ENCODE measurements at places on chromosomes 6 and 20.

DNA sequence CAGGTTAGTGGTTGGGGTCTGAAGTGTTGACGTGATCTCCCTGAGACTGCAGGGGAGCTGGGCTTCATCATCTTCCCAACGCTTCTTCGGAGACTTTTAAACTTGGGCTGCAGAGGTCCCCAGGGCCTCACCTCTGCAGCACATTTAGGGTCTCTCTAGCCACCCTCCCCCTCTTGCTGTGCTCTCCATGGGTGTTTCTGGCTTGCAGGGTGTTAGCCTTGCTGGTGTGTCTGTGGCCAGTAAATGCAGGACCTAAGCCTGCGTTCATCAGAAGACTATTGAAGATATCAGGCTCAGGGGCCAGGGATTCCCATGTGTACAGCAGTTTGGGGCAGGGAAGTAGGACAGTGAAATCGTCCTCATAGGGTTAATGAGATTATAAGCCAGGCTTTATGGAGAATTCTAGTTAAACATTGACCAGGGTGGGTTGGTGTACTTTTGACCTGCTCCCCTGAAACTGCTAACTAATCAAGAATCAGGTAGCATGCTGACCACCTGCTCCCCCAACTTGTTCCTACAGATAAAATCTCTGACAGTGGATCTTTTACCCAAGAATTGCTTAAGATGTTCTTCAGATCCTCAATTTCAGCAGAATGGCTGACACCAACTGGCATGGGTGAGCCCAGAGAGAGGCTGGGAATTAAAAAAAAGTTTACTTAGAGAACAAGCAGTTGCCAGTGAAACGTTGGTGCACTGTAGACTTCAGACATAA lies 3.8 kb upstream of the DDO start:
- no peak for DNase-seq

GRCh38 chr6:87199787-87200186 lies 44.4 kb downstream of the ZNF292 start:
- no peak for DNase-seq

DNA sequence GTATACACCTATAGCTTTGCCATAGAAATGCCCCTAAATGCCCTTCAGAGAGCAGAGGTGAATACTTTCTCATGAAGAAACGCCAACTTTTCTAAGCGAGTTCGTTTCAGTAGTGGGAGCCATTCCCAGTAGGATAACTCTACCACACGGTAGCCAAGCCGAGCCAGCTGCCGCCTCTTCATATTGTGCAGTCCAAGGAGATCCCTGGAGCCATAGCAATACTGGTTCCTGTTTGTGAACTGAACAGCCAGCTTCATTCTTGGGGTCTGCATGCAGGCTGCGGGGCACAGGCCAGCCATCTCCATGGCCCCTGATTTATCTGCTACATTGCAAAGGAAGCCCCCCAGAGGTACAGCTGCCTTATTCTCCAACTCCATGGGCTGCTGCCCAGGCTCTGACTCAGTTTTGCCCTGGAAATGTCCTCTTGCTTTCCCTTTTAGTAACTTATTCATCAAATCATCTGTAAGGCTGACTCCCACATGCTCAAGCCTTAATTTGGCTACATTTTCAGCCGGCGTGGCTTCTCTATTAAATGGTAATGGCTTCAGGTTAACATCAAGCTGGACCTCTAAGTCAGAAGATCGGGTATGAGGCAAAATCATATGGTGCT lies 12.8 kb downstream of the FASTKD5 start:
- no peak for DNase-seq

GRCh38 chr6:126923807-126924206 lies 194.7 kb upstream of the RSPO3 start:
- no peak for DNase-seq

GRCh38 chr6:26305641-26305969 lies 59.4 kb upstream of the BTN3A2 start:
- no peak for DNase-seq

DNA sequence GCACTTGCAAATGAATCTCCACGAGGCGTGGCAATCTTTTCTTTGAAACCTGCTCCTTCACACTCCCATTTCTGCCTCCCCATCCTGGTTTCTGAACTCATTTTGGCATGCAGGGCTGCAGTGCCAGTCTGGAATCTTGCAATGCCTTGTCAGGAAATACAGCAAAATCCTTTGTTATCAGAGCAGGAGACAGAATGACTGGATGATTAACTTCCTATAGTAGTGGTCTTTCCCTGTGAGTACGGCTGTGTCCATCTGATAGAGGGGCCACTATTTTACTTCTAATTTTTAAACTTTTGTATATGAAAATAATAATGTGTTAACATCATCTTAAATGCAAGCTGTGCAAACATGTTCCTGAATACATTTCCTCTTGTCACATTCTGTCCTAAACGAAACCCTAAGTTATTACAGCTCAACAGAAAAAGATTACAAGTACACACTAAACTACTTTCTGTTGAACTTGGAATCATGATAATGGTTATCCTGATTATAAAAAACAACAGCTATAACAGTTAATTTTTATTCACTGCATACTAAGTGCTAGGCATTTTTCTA lies 140.2 kb downstream of the KIF13A start:
- no peak for DNase-seq

DNA sequence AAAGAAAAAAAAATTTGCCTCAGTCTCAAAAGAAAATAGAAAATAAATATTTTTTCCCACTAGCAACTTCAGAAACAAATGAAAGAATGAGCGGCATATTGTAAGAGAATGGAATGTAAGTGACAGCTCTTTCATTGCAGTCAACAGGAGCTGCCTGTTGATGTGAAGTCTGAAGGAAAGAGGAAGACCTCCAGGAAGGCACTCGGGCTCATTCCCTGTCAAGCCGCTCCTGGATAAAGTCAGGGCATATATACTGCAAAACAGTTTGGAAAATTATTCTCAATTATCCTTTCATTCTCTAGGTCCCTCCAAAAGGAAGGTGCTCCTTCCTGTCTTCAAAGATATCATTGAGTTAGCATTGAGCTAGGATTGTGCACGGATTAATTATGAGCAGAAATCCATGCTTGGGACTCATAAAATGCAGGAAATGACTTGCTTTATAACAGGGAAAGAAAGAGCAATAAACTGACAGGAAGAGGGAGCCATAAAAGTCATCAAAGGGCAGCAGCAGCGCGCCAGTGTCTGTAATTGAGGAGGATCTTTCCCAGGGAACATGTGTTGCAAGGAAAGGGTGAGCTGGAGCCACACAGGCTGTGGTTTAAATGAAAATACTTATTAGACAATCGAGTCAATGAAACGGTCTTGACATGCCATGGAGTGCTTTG lies 218.2 kb downstream of the C6orf118 start:
- DNase-seq = peak; percentile 81

- DNase-seq = no peak
These were observed 75.9 kb upstream of the CST7 start for GRCh38 chr20:24873025-24873620.

- DNase-seq = no peak
These were observed 107.5 kb downstream of the ERMARD start for GRCh38 chr6:169858935-169859351.

GRCh38 chr6:134722200-134722870 lies 227.6 kb downstream of the ALDH8A1 start:
- no peak for DNase-seq

- no peak for DNase-seq
These were observed 312.2 kb downstream of the ADGRG6 start for GRCh38 chr6:142613981-142614380.

GRCh38 chr6:78465059-78465634 lies 402.2 kb upstream of the IRAK1BP1 start:
- no peak for DNase-seq

DNA sequence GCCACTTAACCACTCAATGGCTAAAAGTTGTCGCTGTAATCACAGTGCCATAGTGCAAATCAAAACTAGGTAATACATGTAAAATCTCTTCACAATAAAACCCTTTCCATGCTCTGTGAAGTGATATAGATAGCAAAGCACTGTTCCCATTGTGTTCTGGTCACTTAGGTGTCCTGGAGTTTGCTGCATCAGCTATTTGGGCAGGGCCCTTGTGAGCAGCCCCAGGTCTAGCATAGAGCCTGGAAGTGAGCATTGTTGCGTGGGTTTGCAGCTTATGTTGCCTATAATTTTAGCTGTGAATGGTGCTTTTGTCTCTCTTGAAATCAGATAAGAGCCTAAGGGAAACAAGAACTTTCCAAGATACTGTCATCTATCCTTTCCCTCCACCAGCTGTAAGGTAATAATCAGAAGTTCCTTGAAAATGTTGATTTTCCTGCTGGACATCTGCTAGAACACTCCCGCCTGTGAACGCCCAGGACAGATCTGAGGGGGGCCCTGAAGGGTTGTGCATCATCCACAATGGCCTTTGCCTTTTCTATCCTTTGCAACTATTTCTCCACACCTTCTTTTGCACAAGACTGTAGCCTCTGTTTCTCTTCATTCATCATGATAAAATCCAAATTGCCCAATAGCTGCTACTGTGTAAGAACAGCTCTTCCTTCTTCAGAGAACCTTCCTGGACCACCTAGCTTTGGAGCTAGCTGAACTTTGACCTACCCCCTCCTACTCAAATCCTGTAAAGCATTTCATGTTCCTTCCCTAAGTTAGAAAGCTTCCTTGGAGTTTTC lies 57.0 kb downstream of the TNFAIP3 start:
- DNase-seq = no peak

DNA sequence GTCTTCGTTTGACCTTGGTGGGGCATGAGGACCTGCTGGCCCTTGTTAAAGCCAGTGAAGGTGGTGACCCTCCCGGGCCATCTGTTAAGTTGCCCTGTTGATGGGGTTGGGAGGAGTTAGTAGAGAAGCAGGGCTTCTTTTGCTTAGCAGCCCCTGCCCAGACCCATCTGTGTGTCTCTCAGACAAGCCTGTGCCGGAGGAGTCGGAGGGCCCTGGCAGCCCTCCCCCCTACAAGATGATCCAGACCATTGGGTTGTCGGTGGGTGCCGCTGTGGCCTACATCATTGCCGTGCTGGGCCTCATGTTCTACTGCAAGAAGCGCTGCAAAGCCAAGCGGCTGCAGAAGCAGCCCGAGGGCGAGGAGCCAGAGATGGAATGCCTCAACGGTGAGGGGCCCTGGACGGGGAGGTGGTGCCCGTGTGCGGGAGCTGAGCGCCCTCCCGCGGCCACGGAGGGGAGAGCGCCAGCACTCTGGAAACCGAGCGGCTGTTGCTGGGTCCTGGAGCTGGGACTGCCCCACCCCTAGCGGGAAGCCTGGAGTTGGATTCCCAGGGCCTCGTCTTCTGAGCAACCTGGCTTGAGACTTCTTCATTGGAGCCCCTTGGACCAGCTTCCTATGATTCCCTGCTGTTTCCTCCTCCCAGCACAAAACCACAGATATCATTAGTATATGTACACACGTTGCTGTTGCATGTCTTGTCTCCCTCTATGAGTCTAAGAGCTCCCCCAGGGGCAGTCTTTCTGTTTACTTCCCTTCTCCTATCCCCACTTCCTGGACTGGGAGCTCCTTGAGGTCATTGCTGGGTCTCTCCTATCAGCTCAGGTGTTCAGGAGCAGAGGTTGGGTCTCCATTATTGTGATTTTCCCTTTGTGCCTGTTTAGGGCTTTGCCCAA lies 27.6 kb upstream of the SRF start:
- DNase-seq = peak; percentile 82

DNA sequence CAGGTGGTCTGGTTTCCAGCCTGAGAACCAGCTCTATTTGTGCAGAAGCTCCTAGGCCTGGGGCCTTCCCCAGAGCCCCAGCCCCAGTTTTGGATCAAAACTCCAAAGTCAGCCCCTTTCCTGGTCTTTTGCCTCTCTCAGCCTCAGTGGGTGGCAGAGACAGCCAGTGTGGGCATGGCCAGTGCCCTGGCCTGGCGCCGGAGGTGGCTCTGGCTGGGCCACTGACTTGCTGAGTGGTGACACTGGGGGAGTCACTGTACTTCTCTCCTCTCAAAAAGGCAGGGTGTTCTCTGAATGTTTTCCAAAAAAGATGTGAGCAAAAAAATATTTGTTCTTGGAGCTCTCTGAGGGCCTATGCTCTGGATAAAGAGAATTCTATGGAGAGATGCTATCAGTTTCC lies 20.0 kb upstream of the MLN start:
- no peak for DNase-seq

- no peak for DNase-seq
These were observed 58.4 kb downstream of the HIVEP2 start for GRCh38 chr6:142886431-142887170.

- no peak for DNase-seq
These were observed 1.3 kb downstream of the CD24 start for GRCh38 chr6:106973018-106973835.

- DNase-seq = no peak
These were observed 30.5 kb upstream of the RPS6KA2 start for GRCh38 chr6:166657531-166657930.

GRCh38 chr6:107822176-107823046 lies 1.7 kb downstream of the SCML4 start:
- no peak for DNase-seq

DNA sequence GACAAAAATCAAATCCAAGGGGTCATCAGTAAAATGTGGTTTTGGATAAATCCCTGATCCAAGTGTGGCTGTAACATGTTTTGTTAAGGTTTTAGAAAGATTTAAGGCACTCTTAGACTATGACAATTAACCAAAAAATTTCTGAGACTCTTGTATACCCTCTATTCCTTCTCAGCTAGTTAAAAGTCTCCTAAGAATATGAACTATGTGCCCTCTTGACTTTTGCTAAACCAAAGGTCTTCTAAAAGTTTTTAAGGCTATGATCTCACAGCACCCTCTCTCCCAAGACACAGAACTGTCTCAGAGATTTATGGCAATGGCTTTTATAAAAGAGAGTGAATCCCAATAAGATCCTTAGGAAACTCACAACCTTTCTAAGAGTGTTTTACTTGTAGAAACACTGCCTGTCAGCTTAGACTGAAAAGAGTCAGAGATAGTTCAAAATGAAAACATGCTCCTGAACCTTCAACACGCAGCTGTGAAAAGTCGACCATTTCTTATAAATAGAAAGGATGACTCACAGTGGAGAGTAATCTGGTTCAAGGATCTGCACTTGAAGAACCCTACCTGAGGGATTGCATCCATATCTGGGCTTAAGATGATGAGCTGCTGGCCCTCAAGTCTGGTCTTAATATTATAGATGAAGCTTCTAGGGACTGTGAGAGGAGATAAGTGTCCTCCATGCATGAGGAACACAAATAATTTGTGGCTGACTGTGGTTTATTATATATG lies 388.4 kb upstream of the GJE1 start:
- no peak for DNase-seq

DNA sequence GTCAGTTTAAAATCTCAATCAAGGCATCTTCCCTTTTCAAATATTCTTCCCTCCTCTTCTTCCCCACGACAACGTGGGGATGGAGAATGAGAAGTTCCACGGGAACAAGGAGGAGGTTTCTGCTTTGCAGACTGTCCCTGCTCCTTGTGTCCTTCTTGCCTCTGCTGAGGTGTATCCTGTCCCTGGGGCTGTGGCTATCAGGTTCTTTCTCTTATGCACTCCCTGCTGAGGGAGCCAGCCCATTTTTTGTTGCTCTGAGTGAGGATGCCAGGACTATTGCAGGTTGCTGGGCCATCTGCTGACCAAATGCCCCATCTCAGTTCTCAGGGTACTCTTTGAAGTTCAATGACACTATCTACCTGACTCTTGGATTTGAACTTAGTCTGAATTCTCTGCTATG lies 533.6 kb downstream of the RNF144B start:
- no peak for DNase-seq
